HCT116 (cell line): ENCODE measurements at places on chromosomes 6 and 20. TPM values are rescaled to one million over a fixed set of nuclear protein-coding genes. Genes with fewer than 3 reads are reported as not detected.

DNA sequence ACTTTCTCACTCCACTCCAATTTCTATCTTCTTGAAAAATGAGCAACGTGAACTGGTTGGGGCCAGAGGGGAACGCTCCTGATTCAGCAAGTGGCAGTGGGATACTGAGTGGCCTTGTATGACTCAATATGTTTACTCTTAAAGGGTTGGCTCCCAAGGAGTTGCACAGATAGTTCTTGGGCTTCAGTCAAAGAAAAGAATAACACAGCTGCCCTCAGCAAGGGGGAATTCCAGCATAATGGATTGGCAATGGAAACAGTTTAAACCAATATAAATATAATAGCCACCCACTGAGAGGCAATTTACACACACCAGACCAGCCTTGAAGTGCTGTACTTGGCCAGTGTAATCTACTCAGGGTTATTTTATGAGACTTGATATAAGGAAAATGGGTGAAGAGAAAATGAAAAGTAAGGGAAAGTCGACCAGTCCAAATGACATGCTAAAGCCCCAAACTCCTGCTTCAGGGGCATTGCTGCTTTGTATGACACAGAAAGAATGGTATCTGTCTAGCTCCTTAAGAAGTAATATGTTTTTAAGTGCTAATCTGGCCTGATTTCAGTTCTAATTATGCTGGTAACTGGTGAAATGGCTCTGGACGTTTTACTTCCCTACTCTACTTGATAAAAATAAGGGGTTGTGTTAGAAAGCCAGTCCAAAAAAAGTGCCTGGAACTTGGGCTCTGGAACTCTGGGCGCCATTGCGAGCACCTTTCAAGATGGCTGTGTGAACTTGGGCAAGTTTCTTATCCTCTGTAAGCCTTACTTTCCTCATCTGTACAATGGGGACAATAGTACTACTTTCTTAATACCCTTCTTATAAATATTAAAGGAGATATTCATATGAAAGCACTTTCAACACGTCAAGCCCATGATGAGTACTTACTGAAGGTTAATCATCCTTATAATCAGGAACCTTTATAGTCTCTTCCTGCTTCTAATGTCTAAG, 712.9 kb upstream of the MAP3K7 start:
- no peaks in the 10 kb centered on the region for H3K36me3 ChIP-seq
- H3K27me3 ChIP-seq, result no peaks in the 10 kb centered on the region
- no peak overlapping the region for H3K4me3 ChIP-seq
- no peak for DNase-seq
- H3K4me1 ChIP-seq, result no peaks in the 10 kb centered on the region
- no peak overlapping the region for H3K27ac ChIP-seq

Gene NR2E1
- total RNA-seq, result not detected

GRCh38 chr20:49850463-49851230, 38.0 kb downstream of the SLC9A8 start:
- H3K27me3 ChIP-seq, result no peaks in the 10 kb centered on the region
- peaks cover 8% of the 10 kb centered on the region for H3K4me1 ChIP-seq
- no peak overlapping the region for H3K27ac ChIP-seq
- no peak overlapping the region for H3K4me3 ChIP-seq
- no peak for DNase-seq

DNA sequence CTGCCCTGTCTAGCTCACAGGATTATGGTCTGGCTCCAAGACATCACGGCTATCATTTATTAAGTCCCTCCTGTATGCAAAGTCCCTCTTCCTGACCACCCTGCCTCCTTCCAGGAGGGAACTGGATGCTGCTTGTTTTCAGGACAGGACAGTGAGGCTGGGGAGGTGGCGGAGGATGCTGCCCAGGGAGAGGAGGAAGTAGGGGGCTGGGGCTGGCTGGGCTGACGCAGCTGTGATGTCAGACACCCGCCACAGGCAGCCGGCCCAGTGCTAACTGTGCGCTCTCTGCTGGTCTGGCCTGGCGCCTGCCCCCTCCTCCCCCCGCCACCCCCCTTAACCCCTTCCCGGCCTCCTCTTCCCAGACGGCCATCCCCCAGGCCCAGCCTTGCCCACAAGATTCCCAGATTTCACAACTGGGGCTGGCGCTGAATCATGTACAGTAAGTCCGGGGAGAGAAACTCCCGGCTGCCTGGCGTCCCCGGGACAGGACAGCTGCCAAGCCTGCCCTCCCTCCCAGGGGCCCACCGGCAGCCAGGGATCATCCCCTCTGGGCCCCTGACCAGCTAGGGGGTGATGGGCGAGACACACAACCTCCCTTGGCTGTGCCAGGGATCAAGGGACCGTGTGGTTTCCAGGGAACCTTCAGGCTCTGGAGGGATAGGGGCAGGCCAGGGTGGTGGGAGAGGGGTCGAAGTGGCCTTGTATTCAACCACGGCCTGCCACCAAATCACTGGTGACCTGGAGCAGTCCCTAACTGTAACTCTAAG, 118.1 kb downstream of the CEBPB start:
- peak overlapping the region; percentile 68 for H3K27ac ChIP-seq
- peaks cover 31% of the 10 kb centered on the region for H3K4me1 ChIP-seq
- H3K36me3 ChIP-seq, result no peaks in the 10 kb centered on the region
- no peaks in the 10 kb centered on the region for H3K27me3 ChIP-seq

DNA sequence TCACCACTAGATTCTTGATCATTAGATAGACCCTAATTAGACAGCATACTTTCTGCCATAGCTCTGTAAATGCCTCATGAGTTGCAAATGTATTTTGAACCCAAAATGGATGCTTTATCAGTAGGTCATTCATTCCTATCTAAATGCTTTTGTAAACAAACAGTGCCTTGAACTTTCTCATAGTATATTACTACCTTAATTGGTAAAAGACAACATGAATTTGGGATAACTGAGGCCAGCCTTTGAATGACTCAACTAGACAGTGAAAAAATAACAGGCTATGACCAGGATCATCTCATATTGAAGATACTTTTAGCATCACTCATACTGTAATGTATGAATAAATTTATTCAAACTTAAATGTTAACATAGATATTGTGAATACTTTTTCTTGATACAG, 37.0 kb upstream of the PRL start:
- no peaks in the 10 kb centered on the region for H3K36me3 ChIP-seq
- no peak for DNase-seq
- no peak overlapping the region for H3K27ac ChIP-seq
- no peak overlapping the region for H3K4me3 ChIP-seq
- no peaks in the 10 kb centered on the region for H3K4me1 ChIP-seq

- no peak overlapping the region for H3K27ac ChIP-seq
- no peak for DNase-seq
- no peak overlapping the region for H3K4me3 ChIP-seq
These were observed 306.2 kb downstream of the SOX4 start for GRCh38 chr6:21899708-21900107.

GRCh38 chr6:147486683-147487082, 21.8 kb upstream of the SAMD5 start:
- H3K4me3 ChIP-seq, result no peak overlapping the region
- no peak overlapping the region for H3K27ac ChIP-seq
- H3K4me1 ChIP-seq, result no peaks in the 10 kb centered on the region
- H3K36me3 ChIP-seq, result no peaks in the 10 kb centered on the region
- DNase-seq, result no peak

DNA sequence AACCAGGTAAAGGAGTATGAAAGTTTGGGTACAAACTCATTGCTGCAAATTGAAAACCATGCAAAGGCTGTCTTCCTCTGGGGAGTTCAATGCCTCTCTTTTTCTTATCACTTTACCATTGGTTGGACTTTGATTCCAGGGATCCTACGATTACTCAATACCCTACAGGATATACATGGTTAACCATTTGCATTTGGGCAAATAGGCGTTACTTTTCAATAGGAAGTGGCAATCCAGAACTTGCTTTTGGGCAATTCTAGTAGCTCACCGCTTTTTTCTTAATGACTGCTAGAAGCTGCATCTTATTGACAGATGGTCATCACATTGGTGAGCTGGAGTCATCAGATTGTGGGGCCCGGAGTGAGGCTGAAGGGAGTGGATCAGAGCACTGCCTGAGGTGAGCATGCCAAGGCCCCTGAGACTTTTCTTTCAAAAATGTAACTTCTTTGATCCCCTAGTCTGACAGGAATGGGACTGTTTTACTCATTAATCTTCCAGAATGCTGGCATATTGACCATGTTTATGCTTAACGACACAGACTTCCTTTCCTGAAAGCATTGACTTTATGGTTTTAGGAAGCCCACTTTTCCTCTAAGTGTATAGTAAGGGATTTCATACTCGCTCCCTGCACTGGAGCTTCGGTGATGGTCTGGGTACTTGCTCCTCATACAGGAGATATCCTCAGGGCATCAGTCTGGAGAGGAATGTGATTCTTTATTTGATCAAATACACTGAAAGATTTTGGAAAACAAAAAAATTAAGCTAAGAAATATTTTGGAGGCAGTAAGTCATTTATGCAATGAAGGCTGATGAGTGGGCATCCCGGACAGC, at the start of gene CCR6:
TSS of gene CCR6 (plus strand) at position 270 of the 831 bp plus-strand sequence. CDS start 13,039 bp downstream, outside the sequence.
- H3K4me1 ChIP-seq, result no peaks in the 10 kb centered on the region
- H3K36me3 ChIP-seq, result no peaks in the 10 kb centered on the region
- H3K27me3 ChIP-seq, result peaks cover 12% of the 10 kb centered on the region
- H3K4me3 ChIP-seq, result no peak within 1 kb of the TSS
- no peak within 1 kb of the TSS for H3K27ac ChIP-seq

Gene GJA1
- total RNA-seq, result 1.1 TPM

GRCh38 chr6:4957521-4958231, 46.2 kb downstream of the RPP40 start:
- H3K27ac ChIP-seq, result no peak overlapping the region
- DNase-seq, result no peak
- H3K4me1 ChIP-seq, result no peaks in the 10 kb centered on the region
- no peaks in the 10 kb centered on the region for H3K36me3 ChIP-seq
- H3K27me3 ChIP-seq, result no peaks in the 10 kb centered on the region

- peaks cover 7% of the 10 kb centered on the region; the same call in 1 of the 2 replicates for H3K4me1 ChIP-seq
- no peak for DNase-seq
- H3K27me3 ChIP-seq, result no peaks in the 10 kb centered on the region
- H3K36me3 ChIP-seq, result peaks cover 3% of the 10 kb centered on the region; the same call in 1 of the 2 replicates
These were observed 1.3 kb downstream of the CFB start for GRCh38 chr6:31947070-31947675.

- DNase-seq, result no peak
- H3K4me1 ChIP-seq, result no peaks in the 10 kb centered on the region
- H3K27ac ChIP-seq, result no peak overlapping the region
These were observed 60.7 kb downstream of the DTNBP1 start for GRCh38 chr6:15602154-15602553.

DNA sequence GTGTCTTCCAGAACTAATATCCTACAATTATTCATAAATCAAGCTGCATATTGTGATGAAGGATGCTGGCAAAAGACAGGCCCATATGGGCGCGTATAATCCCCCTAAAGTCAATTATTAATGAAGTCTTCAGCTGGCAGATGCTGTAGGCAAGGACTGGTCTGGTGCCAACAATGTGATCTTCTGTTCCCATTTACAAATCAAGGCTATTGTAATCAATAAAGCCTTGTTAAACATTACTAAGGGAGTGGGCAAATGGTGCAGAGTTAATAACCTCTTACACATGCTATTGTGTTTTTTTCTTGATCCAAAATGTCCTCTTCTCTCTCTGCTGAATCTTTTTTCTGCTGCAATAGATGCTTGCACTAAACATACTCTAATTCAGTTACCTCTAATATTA, 119.0 kb downstream of the ALDH8A1 start:
- H3K27me3 ChIP-seq, result no peaks in the 10 kb centered on the region
- H3K4me1 ChIP-seq, result no peaks in the 10 kb centered on the region
- H3K27ac ChIP-seq, result no peak overlapping the region
- DNase-seq, result no peak

- H3K4me1 ChIP-seq, result no peaks in the 10 kb centered on the region
- H3K4me3 ChIP-seq, result no peak overlapping the region
- DNase-seq, result no peak
- no peak overlapping the region for H3K27ac ChIP-seq
- peaks cover 49% of the 10 kb centered on the region for H3K36me3 ChIP-seq
These were observed 24.5 kb downstream of the PRPF6 start for GRCh38 chr20:64005394-64005793.
